NCI-H1105 (cell line): ENCODE measurements at places on chromosomes 12 and 14.

GRCh38 chr12:90690120-90690519 lies 264.9 kb downstream of the CCER1 start:
- DNase-seq: no peak

GRCh38 chr12:53720946-53721345 lies 6.3 kb downstream of the CALCOCO1 start:
- DNase-seq: no peak

GRCh38 chr14:49966304-49966809 lies 73.5 kb downstream of the ARF6 start:
- no peak for DNase-seq

DNA sequence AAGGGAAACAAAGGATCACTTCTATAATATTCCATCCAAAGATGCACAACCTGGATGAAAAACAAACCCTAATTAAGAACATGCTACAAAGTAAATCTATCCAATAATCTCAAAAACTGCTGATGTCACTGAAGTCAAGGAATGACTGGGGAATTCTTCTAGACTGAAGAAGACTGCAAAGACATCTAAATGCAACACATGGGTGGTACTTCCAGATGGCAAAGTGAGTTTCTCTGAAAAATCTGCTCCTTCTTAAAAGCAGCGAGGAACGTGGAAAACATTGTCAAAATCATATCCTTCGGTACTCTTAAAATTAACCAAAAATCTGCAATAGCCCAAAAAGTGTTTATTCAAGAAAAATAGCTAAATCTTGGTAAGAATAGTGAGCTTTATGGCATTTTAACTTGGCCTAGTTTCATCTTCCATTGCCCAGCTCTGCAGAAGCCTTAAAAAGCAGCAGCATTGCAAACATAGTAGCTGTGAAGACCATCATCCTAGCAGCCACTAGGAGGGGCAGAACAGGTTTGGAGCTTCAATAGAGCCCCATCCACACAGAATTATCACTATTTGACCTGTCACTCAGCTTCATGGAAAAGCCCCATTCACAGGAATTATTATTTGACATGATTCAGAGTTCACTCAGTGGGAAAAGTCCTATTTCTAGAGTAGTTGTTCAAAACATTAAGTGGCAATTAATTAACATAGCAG lies 7.4 kb downstream of the CLEC14A start:
- no peak for DNase-seq

GRCh38 chr14:36167431-36167830 lies 9.1 kb downstream of the PTCSC3 start:
- DNase-seq: no peak

GRCh38 chr12:98373025-98373554 lies 142.3 kb upstream of the TMPO start:
- DNase-seq: peak; percentile 60

DNA sequence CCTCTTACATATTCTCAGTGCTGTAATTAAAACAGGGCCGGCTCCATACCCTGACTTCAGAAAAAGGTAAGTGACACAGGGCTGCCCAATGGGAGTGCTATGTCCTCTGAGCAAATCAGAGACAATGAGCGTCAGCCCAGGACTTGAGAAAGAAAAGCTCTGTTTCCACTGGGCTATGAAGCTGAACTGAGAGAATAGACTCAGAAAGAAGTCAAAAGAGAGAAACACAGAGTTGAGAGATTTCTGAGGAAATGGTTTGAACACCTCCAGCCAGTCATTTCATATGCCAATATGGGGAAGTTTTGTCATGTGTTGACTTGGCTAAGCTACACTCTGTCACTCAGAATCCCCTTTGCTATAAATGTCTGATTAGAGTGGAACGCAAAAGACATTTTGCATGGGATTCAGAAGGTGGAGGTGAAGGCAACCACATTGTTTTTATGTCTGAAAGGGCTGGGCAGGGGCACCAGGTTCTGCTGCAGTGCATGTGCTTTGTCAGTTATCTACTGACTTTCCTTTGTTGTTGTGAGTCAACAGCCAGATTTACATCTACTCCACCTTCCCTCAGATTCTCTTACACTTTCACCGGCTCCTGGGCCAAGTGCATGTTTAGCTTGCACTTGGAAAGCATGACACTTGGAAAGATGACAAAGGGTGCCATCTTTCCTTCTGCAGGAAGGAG lies 313.3 kb downstream of the DUSP6 start:
- DNase-seq: no peak

DNA sequence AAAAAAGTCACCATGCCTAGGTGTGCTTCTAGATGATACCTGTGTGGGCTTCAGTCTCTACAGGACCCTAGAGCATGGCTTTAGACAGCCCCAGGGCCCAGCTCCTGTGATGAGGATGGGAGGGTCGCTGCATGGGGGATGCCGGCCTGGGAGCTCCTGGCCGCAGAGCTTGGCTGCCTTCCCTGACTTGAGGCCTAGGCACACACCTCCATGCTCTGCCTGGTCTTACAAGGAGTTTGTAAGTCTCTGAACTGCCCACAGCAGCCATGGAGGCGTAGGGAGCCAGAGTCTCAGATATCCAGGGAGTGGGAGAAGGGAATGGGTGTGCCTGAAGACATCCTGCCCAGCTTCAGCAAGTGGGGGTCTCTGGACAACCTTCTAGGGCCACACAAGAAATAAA lies 149.5 kb upstream of the MYL2 start:
- no peak for DNase-seq

GRCh38 chr14:55427439-55427838 lies 13.0 kb downstream of the TBPL2 start:
- no peak for DNase-seq

- DNase-seq: no peak
Measured at GRCh38 chr12:46915082-46915481, 89.3 kb upstream of the SLC38A4 start.

DNA sequence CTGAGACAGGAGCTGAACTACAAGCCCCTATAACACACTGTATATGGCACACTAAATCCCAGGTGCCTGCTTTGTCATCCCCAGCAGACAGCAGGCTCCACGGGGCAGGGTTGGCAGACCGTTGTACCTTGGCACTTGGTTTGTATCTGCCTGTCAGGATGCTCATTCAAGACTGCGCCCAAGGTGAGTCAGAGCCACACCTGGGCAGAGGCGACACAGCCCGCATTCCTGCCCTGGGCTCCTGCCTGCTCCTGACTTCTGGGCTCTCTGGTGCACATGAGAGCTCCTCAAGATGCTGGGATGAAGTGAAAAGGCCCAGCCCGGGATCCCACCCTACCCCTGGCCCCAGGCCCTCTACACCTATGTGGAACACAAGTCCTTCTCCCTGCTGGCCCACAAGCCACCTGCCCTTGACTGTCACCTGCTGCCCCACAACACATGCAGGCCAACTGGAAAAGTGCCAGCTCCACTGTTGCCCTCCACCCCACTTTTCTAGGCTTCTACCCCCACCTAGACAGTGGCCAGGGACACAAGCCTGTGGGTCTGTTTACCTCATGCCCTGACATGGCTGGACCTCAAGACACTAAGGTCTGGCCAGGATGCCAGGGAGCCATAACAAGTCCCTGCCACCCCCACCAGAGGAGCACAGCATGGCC lies 30.8 kb upstream of the PNMA1 start:
- no peak for DNase-seq

DNA sequence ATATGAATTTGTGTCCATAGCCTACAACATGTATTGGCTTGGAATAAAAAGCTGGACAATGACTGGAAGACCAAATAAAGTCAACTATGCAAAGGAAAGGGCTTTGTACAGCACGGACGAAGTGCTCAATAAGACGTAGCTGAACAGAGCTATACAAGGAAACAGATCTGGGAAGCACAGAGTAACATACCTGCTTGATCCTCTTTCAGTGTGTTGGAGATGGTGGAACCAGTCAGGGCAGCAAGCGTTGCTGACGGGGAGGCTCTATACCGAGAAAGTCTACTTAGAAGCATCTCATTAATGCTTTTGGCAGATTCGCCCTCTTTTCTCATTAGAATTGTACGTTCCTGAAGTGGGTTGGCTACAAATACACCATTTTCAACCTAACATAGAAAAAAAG lies 99.3 kb downstream of the HECTD4 start:
- no peak for DNase-seq

GRCh38 chr12:66071549-66071948 lies 59.0 kb downstream of the LLPH start:
- no peak for DNase-seq

- no peak for DNase-seq
Measured at GRCh38 chr12:124756760-124757159, 106.9 kb downstream of the SCARB1 start.

GRCh38 chr12:52346593-52346992 lies 20.7 kb downstream of the KRT85 start:
- DNase-seq: no peak

GRCh38 chr14:86217523-86217922 lies 687.6 kb downstream of the FLRT2 start:
- no peak for DNase-seq

DNA sequence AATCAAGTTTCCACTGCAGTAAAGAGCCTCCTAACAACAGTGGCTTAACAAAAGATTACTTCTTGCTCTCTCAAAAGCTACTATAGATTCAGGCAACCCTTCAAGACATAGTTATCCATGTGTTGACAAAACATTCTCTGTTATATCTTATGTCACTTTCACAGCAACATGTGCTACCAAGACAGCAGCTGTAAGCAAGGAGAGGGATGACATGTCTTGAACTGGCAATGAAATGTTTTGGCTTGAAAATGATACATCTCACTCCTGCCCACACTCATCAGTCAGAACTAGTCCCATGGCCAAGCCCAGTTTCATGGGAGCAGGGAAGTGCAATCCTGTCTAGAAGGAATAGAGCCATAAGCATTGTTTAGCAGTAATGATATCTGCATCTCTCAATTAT lies 10.7 kb upstream of the GRIN2B start:
- DNase-seq: no peak

GRCh38 chr12:48999371-49000131 lies at the start of gene DDN:
TSS of gene DDN (minus strand) at chr12:48999375. CDS start at chr12:48999287, 88 bp downstream.
- no peak for DNase-seq

DNA sequence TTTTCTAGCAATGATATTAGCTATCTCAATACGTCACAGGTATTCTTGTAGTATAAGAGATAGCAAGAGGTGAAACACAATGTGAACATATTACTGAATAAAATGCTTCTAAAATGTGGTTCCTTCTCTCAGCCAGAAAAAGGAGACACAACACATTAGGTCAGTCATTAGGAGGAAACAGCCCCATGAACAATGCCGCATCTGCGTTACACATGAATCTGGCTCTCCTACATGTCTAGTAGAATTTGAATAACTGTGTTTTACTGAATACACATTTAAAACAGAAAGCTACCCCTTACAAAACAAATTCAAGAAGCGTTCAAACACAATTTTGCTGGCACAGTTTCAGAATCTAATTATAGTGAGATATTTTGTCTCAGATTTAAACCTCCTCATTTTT lies 51.6 kb downstream of the EFCAB11 start:
- peak; percentile 26 for DNase-seq

GRCh38 chr12:52207895-52208294 lies 16.1 kb upstream of the KRT80 start:
- peak; percentile 49 for DNase-seq

DNA sequence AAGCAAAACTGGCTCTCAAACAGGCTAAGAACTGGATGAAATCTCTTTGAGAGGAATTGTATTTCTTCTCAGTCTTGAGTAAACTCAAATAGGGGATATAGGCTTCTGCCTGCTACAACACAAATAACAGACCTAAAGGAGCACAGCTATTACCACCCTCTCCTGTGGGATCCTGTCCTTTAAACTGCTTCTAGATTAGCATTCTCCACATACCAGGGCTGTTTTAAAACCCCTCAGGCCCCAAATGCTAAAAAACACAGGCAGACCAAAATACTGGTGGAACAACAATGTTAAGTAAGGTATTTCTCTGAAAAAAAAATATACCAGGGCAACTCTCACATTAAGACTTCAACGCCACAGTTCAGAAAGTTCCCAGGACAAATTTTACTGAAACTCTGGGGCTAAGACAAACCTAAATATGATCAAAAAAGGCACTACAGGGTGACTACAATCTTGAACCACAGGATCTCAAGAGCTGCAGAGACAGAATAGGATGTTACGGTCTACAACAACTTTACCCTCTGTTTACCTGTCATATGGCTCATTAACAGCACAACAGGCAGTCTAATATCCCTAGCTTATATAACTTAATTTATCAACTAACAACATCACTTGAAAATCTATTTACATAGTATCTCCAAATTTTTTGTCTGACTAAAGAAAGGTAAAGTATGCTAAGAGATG lies 7.2 kb downstream of the CPNE8 start:
- DNase-seq: no peak
